IMR-90 (cell line): ENCODE measurements at places on chromosomes 7 and 10. TPM values are rescaled to one million over a fixed set of nuclear protein-coding genes. Genes with fewer than 3 reads are reported as not detected.
A peak's percentile ranks its signal among the peaks of the same experiment; 100 is the strongest.

The HYCC1 gene
- 78.3 and 185 TPM in 2 replicates for total RNA-seq

The DPYSL4 gene
- total RNA-seq, result 7.2 and 8.1 TPM in 2 replicates

GRCh38 chr10:70283445-70284399 lies at the start of gene NPFFR1:
Gene NPFFR1 (minus strand): TSS chr10:70284004. CDS start chr10:70283676, 328 bp downstream.
- no peak for DNase-seq

DNA sequence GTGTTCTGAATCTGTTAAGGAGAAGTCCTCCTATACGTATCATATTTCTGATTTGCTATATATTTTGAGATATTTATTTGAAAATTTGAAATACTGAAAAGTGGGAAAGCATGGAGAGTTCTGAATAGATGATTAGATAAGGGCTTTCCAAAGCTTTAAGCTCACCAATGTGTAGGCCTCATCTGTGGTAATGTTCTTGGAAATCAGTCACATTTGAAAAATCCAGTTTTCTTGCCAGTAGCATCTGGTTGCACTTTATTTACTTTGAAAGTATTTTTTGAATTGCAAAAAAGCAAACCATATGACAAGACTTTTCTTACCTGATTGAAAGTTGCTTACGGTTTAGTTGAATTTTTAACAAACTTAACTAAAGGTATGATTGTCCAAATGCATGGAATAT lies 21.7 kb downstream of the ADD3 start:
- peak; percentile 42 for DNase-seq

DNA sequence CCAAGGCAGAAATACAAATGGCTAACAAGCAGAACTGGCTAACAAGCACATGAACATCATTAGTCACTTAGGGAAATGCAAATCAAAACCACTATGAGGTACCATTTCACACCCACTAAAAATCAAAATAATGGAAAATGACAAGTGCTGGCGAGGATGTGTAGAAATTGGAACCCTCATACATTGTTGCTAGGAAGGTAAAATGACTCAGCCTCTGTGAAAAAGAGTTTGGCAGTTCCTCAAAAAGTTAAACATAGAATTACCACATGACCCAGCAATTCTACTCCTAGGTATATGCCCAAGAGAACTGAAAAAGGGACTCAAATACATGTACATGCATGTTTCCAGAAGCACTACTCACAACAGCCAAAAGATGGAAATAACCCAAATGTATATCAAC lies 52.8 kb upstream of the ANAPC16 start:
- DNase-seq, result peak; percentile 74

The ACSM6 gene
- total RNA-seq, result not detected in 2 replicates

GRCh38 chr7:115435178-115435577 lies 513.3 kb downstream of the MDFIC start:
- DNase-seq, result no peak

DNA sequence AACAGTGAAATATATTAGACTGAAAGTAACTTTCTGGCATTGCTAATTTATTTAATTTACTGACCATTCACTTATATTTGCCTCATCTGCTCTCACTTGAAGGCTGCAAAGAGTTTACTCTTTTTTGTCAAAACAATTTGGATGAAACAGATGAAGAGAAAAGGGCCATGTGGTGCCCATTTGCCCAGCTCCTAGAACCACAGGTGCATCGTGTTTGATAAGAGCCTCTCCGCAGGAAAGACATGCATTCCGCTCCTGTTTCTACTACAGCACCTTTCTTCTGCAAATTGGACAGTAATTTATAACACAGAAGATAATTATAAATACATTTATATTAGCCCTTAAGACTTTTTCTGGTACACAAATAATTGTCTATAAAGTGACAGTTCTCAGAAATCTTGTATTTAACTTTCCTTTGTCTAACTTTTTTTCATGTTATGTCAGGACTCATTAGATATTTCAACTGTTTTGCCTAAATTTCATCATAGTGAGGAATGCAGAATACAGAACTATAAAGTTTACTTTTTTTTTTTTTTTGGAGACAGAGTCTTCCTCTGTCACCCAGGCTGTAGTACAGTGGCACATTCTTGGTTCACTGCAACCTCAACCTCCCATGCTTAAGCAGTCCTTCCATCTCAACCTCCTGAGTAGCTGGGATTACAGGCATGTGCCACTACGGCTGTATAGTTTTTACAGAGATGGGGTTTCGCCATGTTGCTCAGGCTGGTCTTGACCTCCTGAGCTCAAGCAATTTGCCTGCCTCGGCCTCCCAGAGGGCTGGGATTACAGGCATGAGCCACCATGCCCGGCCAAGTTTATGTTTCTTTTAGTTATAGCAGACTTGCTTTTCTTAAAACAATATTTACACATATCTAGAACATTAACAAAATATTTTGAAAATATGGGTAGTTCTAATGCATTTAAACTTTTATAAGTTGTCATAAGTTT lies 869 bp downstream of the LAMB4 start:
- DNase-seq, result no peak

- no peak for DNase-seq
Measured at GRCh38 chr10:2592360-2593160, 474.8 kb upstream of the PFKP start.

DNA sequence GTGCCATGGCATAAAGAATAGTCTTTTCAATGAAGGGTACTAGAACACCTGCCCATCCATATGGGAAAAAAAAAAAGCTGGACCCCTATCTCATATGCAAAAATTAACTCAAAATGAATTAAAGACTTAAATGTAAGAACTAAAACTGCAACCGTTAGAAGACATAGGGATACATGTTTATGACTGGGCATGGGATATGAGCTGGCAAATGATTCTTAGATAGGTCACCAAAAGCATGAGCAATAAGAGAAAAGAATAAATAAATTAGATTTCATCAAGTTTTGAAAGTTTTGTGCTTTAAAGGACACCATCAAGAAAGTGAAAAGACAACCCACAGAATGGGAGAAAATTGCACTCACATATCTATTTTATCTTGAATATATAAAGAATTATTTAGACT lies 222.0 kb downstream of the ADK start:
- DNase-seq, result peak; percentile 50

DNA sequence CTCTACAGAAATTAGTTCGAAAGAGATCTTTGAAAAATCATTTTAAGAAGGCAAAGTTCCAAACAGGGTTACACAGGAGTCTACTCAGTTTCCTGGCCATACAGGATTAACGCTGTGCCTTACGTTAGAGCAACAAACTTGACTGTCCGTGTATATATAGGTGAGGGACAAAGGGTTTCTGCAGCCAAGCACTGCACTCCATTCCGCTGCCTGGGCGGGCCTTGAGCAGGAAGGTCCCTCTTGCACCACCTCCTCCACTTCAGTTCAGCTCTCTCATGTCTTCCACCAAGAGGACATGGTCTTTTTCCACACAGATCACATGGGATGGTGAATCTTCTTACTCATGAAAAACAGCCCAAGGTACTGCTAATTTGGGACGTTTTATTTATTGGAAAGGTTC lies 43.2 kb downstream of the MCMBP start:
- DNase-seq, result no peak

DNA sequence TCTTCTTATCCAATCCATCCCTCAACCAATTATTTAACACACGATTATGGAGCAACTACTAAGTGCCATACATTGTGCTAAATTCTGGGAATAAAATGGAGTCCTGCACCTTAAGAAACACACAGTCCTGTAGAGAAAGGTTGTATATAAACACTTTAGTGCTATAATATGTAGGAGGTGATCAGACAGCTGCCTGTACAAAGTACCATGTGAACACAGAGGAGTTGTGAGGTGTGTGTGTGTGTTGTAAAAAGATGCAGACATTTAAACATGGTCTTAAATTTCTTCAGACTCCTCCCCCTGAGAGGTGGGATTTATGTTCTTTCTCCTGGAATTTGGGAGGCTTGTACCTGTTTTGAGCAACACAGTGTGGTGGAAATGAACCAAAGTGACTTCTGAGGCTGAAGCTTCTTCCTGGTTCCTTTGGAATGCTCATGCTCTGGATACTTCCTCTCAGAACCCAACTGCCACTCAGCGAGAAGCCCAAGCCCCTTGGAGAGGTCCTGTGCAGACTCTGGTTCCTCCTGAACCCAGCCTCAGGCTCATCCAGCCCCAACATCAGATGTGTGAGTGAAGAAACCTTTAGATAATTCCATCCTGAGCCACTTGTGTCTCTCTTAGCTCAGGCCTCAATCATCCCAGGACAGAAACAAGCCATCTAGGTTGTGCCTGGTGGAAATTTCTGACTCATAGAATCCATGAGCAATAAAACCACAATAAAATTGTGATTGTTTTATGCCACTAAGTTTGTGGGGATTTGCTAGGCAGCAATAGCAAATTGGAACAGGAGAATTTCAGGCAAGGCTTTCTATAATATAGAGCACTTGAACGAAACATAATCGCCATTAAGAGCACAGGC lies 161.2 kb upstream of the FAM3C start:
- DNase-seq, result no peak

The RARRES2 gene
- not detected in 2 replicates for total RNA-seq

DNA sequence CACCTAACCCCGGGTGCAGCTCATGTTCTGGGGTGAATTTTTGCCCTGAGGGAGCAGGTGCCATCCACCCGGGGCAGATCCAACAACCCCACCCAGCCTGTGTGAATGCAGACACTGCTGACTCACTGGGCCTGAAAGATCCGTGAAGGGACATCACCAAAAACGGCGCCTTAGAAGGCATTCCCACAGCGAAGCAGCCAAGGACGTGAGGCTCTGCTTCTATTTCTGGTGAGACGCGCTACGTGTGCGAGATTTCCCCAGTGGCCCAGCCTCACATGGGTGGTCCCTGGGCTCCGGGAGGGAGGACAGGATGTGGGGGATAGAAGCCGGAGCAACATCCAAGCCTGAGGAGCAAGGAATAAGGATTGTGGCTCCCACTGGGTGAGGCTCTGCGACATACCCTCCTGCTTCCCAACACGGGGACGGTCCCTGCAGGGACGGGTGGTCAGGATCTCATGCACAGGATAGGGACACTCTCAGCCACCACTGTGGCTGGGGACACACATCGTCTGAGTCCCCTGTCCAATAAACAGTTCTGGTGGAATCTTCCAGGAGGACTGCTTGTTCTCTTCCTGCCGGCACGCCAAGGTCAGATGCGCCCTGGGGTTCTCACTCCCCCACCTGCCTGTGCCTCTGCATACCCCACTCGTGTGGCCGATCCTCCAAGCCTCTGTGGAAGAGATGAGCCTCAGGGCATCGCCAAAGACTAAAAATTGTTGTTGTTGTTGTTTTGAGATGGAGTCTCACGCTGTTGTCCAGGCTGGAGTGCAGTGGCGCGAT lies 70.2 kb downstream of the ZRANB1 start:
- no peak for DNase-seq

DNA sequence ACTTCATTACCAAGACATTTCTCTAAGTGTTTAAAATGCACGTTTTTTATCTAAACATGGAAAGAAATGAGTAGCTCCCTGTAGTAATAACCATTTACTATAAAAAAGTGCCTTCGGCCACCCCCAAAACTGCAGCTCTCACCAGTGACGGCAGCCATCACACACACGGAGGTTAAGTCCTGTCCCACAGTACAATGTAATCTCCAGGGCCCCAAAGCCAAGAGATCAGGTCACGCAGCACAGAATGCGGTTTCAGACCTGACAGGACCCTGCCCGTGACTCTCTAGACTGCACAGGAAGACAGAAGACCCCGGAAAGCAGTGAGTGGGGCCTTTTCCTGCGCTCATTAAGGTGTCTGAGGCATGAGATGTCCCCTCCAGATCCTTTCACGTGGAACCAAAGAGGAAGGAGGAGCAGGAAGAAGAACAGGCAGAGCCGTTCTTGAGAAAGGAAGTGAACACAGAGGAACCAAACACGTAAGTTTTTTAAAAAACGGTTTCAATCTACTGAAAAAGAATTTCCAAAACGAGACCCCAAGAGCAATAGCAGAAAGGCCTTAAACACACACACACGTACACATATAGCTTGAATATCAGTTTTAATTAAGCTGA lies 125.7 kb downstream of the ZMYND11 start:
- no peak for DNase-seq

DNA sequence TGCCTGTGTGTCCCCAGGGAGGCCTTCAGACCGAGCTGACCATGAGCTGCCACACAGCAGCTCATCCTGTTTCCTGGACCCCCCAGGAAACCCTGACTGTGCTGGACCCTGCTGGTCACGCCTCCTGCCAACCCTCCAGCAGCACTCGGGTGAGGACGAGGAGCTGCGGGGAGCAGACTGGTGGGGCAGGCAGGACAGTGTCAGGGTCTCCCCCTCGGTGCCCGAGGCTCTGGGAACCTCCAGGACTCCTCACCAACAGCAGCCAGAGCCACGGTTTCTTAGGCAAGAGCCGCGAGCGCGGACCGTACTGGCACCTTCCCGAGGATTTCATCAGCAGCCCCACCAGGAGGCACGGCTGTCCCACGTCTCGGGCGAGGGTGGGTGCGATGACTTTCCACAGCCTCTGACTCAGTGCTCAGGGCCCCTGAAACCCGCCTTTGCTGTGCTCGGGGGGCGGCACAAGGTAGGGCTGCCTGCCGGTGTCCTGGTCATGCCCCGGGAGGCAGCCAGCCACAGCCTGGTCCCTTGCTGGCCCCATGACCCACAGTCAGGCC lies 186.9 kb downstream of the ELFN1 start:
- DNase-seq, result no peak

DNA sequence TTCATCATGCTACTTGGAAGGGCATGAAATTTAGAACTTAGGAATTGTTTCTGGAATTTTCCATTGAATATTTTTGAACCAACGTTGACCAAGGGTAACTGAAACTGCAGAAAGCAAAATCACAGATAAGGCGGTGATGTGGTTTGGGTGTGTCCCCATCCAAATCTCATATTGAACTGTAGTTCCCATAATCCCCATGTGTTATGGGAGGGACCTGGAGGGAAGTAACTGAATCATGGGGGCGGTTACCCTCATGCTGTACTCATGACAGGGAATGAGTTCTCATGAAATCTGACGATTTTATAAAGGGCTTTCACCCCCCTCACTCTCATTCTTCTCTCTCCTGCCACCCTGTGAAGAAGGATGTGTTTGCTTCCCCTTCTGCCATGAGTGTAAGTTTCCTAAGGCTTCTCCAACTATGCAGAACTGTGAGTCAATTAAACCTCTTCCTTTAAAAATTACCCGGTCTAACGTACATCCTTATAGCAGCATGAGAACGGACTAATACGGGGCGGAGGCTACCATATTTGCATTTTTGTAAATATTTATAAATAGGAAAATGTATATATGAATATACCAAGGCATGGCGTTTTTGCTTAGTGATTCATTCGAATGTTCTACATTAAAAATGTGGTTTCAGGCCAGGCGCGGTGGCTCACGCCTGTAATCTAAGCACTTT lies 12.4 kb downstream of the NMT2 start:
- DNase-seq, result no peak

The KAZALD1 gene
- 8.1 and 9.1 TPM in 2 replicates for total RNA-seq
